ENCODE measurements at places on chromosomes 12 and 14. TPM values are rescaled to one million over a fixed set of nuclear protein-coding genes. Genes with fewer than 3 reads are reported as not detected.

DNA sequence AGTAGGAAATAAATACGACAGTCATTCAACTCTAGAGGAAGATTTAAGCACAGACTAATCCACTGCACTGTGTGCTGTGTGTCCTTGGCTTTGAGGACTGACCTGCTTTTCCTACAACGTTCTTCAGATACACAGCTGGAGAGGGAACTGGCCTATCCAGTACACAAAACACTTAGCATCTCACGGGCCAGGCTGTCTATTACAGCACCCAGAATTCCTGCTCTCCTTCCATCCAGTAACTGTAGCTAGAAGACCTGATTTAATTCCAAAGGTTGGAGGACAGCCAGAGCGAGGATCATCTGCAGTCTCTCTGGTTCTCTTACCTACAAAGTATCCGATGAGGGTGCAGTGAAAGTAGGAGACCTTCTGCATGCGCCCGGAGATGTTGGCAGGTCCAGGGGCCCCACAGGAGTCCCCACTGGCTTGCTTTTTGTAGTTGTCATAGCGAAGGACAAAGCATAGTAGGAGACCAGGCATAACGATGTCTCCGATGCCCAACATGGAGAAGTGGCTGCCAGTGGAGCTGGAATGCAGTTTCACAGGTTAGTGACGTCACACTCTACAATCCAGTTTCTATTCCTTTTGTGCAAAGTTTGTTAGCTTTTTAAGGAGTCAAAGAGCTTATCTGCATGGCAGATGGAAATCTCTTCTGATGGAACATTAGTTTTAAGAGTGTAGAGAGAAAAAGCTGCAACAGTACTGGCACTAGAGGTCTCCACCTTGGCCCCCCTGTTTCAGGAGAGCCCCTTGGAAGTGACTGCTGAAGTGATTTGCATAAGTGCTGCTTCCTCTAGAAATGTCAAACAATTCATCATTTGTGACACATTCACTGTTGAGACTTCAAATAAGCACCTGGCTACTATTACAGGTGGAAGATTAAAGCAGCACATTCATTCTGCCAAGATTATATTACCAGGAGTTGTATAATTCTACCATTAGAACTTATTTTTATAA is 41.7 kb downstream of the ACADS start:
- no peaks in the 10 kb centered on the region for H3K4me1 ChIP-seq
- DNase-seq: peak; percentile 28

DNA sequence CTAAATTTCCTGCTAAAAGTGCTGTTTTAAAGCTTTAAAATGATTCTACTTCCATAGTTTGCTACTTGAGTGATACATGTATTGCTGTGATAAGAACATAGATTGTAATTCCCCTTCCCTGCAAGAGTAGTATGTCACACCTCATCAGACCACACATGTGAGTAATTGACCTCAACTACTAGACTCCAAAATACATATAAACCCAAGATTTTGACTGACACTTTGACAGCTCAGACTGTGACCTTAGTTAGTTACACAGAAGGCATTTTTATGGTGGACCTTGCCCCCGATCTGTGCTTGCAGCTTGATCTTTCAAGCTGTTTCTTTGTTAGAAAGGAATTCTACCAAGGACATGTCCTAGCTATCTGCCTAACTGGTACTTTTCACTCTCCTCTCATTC is 18.6 kb downstream of the APOBEC1 start:
- H3K27me3 ChIP-seq: no peaks in the 10 kb centered on the region
- H3K27ac ChIP-seq: no peak overlapping the region
- peaks cover 13% of the 10 kb centered on the region for H3K4me1 ChIP-seq
- H3K36me3 ChIP-seq: no peaks in the 10 kb centered on the region
- DNase-seq: no peak

DNA sequence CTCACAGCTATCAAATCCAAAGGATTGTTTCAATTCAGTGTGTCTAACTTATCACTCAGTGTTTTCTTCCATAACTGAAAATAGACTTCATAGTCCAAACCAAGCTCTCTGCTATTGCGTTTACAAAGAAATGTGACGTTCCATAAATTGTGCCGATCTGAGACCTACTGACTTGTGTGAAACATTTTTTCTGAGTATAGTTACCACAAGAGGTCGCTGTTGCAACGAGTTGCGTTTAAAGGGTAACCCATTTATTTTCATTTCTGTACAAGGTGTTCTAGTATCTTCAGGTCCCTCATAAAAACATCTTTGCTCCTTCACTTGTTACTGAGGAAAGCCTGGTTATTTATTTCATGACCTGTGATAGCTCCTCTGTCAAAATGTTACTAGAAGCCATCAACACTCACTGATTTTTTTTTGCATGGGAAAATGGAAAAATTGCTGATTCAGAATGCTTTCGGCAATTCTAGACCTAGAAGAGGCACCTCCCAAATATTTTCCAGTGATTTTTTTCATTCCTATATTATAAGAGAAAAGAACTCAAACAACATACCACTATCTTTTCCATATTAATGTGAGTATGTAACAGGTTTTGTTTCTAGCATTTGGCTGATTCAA is 60.9 kb upstream of the OR4E1 start:
- H3K4me1 ChIP-seq: no peaks in the 10 kb centered on the region
- no peaks in the 10 kb centered on the region for H3K36me3 ChIP-seq
- no peak for DNase-seq
- H3K27ac ChIP-seq: no peak overlapping the region
- H3K27me3 ChIP-seq: peaks cover 15% of the 10 kb centered on the region
- no peak overlapping the region for H3K4me3 ChIP-seq

- no peaks in the 10 kb centered on the region for H3K36me3 ChIP-seq
- no peaks in the 10 kb centered on the region for H3K27me3 ChIP-seq
- no peaks in the 10 kb centered on the region for H3K4me1 ChIP-seq
- DNase-seq: no peak
- no peak overlapping the region for H3K4me3 ChIP-seq
Measured at GRCh38 chr12:26848156-26848825, 15.3 kb upstream of the ITPR2 start.

- no peaks in the 10 kb centered on the region for H3K36me3 ChIP-seq
- H3K4me3 ChIP-seq: no peak overlapping the region
- no peaks in the 10 kb centered on the region for H3K4me1 ChIP-seq
- H3K27ac ChIP-seq: no peak overlapping the region
Measured at GRCh38 chr12:2057041-2057794, 4.4 kb downstream of the CACNA1C start.

Gene NAV3
- total RNA-seq: 0.86 TPM

DNA sequence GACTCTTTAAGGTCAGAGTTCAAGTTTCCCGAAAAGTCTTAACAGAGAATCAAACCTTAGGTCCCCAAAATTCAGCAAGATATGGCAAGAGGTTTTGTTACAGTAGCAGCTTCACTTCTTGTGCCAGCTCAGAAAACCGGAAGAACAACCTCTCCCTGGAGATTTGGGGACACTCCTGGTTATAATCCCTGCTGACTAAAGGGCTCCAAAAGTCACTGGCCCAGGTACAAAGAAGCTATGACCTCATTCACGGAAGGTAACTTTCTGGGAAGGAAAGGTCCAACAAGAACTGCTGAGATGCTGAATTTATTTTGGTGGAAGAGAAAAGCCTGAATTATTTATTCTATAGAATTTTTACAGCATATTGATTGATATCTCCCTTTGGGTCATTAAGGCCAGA is 55.6 kb upstream of the DIO2 start:
- H3K4me1 ChIP-seq: no peaks in the 10 kb centered on the region
- no peak for DNase-seq
- no peaks in the 10 kb centered on the region for H3K36me3 ChIP-seq
- H3K27me3 ChIP-seq: no peaks in the 10 kb centered on the region
- H3K27ac ChIP-seq: no peak overlapping the region
- no peak overlapping the region for H3K4me3 ChIP-seq

DNA sequence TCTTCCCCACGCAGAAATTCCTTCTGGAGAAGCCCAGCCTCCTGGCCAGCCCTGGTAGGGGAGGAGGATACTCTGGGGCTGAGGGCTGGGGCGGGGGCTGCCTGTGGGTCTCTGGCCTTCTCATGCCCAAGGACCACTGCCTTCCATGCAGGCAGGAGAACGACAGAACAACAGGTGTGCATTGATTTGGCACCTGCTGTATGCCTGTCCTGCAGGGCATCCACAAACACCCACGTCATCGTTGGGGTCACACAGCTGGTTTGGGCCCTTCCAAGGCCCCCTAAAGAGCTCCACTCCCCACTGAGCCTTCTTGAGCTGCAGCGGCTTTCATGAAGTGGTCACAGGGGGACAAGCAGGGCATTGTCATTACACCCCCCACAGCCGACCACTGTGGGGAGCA is 60.4 kb downstream of the PHETA1 start:
- no peak overlapping the region for H3K27ac ChIP-seq
- no peak overlapping the region for H3K4me3 ChIP-seq
- no peaks in the 10 kb centered on the region for H3K4me1 ChIP-seq
- peaks cover 18% of the 10 kb centered on the region for H3K36me3 ChIP-seq
- no peak for DNase-seq
- no peaks in the 10 kb centered on the region for H3K27me3 ChIP-seq

GRCh38 chr14:100988411-100988900 is 84.9 kb upstream of the RTL1 start:
- H3K27me3 ChIP-seq: no peaks in the 10 kb centered on the region
- DNase-seq: no peak
- H3K4me1 ChIP-seq: no peaks in the 10 kb centered on the region
- H3K27ac ChIP-seq: no peak overlapping the region
- H3K4me3 ChIP-seq: no peak overlapping the region
- no peaks in the 10 kb centered on the region for H3K36me3 ChIP-seq

DNA sequence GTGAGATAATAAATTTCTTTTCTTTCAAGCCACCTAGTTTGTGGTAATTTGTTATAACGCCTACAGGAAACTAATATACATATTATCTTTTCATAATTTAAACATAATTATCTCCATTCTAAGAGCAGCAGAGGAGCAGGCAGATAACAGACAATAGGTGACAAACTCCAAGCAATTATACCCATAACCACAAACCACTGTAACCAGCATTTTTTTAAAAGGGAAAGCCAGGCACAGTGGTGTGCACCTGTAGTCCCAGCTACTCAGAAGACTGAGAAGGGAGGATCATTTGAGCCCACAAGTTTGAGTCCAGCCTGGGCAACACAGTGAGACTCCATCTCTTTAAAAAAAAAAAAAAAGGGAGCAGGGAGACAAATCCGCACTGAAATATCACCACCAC is 54.9 kb downstream of the ATF7 start:
- H3K27me3 ChIP-seq: no peaks in the 10 kb centered on the region
- no peak overlapping the region for H3K27ac ChIP-seq
- DNase-seq: no peak
- H3K4me3 ChIP-seq: peak overlapping the region; percentile 47
- peaks cover 19% of the 10 kb centered on the region for H3K36me3 ChIP-seq

- DNase-seq: no peak
- H3K4me1 ChIP-seq: no peaks in the 10 kb centered on the region
- no peak overlapping the region for H3K4me3 ChIP-seq
- H3K27me3 ChIP-seq: no peaks in the 10 kb centered on the region
- H3K36me3 ChIP-seq: no peaks in the 10 kb centered on the region
Measured at GRCh38 chr12:120741476-120742421, 16.1 kb downstream of the ACADS start.

Gene FAM222A
- total RNA-seq: 21.6 TPM

GRCh38 chr12:19588951-19589350 is 149.7 kb downstream of the AEBP2 start:
- no peaks in the 10 kb centered on the region for H3K36me3 ChIP-seq
- no peaks in the 10 kb centered on the region for H3K27me3 ChIP-seq
- no peak overlapping the region for H3K4me3 ChIP-seq

- peaks cover 63% of the 10 kb centered on the region for H3K36me3 ChIP-seq
- peak; percentile 47 for DNase-seq
- no peak overlapping the region for H3K4me3 ChIP-seq
- peaks cover 4% of the 10 kb centered on the region for H3K4me1 ChIP-seq
- no peaks in the 10 kb centered on the region for H3K27me3 ChIP-seq
Measured at GRCh38 chr12:55820679-55821078, 2.8 kb downstream of the ORMDL2 start.

Gene CLEC2A
- 0.87 TPM for total RNA-seq

- no peaks in the 10 kb centered on the region for H3K36me3 ChIP-seq
- no peak overlapping the region for H3K27ac ChIP-seq
- H3K4me1 ChIP-seq: no peaks in the 10 kb centered on the region
- no peaks in the 10 kb centered on the region for H3K27me3 ChIP-seq
- DNase-seq: no peak
- no peak overlapping the region for H3K4me3 ChIP-seq
Measured at GRCh38 chr12:30450872-30451271, 244.8 kb downstream of the IPO8 start.

DNA sequence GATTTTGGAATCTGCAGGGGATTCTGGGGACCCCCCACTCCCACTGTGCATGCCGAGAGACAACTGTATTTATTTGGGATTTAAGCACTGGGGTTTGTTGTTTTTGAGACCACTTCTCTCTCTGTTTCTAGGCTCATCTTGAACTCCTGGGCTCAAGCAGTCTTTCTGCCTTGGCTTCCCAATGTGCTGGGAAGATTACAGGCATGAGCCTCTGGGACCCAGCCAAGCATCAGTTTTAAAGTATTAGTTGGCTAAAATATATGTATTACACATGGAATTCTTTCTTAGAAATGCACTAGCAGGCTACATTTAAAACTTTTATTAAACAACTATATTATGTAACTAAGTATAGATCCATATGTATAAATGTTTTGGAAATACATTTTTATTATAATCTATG is 78.3 kb downstream of the AEBP2 start:
- H3K27me3 ChIP-seq: no peaks in the 10 kb centered on the region
- H3K27ac ChIP-seq: no peak overlapping the region

DNA sequence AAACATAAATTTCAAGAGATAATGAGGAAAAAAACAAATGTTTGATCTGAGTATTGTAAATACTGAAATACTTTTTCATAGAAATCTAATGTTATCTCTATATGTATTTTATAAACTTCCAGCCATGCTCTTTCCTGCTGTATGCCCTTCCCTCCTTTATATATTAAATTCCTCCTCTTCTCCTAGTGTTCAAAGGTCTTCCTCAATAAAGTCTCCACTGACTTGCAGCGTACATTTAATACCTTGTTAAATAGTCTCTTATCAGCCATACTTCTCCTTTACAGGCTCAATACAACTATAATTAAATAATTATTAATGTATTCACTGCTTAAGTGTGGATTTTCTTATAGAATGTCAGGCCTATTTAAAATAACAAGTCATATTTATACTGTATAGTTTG is 26.0 kb downstream of the ERGIC2 start:
- peaks cover 55% of the 10 kb centered on the region for H3K36me3 ChIP-seq
- no peak overlapping the region for H3K27ac ChIP-seq
- H3K4me1 ChIP-seq: no peaks in the 10 kb centered on the region
- no peak overlapping the region for H3K4me3 ChIP-seq

Gene CCDC196
- total RNA-seq: not detected

GRCh38 chr12:10740182-10740581 is 17.1 kb upstream of the YBX3 start:
- H3K27me3 ChIP-seq: no peaks in the 10 kb centered on the region
- no peaks in the 10 kb centered on the region for H3K36me3 ChIP-seq
- no peak overlapping the region for H3K27ac ChIP-seq
- peaks cover 3% of the 10 kb centered on the region for H3K4me1 ChIP-seq
- DNase-seq: no peak

GRCh38 chr14:60087668-60088067 is 4.1 kb upstream of the PCNX4 start:
- no peaks in the 10 kb centered on the region for H3K4me1 ChIP-seq
- H3K27ac ChIP-seq: no peak overlapping the region
- DNase-seq: no peak
